ENCODE measurements at places on chromosomes 6 and 20.

- no peak for DNase-seq
These were observed 806 bp downstream of the HLA-DOB start for GRCh38 chr6:32815996-32816395.

DNA sequence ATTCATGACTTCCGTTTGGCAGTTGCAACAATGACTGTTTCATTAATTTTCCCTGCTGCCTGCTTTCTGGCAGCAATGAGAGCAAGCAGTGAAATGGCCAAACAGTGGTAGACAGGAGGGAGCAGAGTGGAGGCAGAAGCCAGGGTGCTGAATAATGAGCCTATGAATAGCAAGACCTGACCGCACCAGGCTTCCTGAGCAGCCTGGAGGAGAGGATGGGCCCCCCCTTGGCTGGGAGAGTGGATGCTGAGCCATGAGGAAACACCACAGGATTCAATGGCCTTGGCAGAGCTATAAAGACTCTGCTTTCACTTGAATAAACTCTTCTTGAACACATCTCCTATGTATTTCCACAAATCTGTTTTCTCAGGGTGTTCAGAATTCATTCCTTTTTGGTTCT is 68.1 kb upstream of the SNRPB2 start:
- no peak for DNase-seq

DNA sequence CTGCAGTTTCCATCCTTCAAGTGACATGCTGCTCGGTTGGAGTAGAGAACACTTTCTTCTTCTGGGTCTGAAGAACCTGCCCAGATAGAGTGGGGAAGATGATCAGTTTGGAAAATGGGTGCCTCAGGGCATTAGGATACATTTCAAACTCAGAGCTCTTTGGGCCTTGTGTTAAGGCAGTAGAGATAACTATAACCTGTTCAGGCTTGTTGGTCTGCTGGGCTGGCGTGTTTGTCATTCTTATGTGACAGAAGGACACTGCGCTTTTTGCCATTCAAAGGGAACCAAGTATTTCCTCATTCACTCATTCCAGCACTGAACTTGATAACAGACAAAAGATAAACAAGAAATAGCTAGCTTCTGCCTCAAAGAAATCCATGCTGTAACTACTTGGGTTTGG is 3.8 kb downstream of the TOMM34 start:
- DNase-seq = no peak

GRCh38 chr6:131191590-131191989 is 56.3 kb downstream of the AKAP7 start:
- no peak for DNase-seq

DNA sequence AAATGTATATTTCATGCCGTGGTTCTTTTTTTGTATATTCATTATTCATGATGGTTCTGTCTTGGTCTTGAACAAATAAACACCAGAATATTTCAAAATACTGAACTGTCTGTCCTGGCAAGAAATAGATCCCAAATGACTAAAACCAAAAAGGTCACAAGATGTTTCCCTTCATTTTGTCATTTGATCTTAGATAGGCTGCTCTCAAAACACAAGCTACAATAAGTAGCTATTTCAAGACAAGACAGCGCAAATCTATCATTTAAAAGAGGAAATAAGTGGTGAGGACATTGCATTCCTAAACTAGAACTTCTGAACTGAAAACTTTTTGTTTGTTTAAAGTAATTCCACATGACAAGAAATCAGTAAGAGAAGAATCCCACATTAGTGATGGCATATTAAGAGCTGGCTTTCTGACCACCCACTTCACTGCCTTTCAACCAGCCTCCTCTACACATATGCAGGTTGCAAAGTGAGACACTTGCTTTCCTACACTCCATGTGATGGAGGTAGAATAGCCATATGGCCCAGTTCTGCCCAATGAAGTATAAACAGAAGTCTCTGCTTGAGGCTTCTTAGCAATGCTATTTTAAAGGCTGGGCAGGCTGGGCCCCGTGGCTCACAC is 54.4 kb upstream of the CCDC28A start:
- DNase-seq = no peak

GRCh38 chr20:48047447-48047846 is 262.2 kb upstream of the SULF2 start:
- no peak for DNase-seq

DNA sequence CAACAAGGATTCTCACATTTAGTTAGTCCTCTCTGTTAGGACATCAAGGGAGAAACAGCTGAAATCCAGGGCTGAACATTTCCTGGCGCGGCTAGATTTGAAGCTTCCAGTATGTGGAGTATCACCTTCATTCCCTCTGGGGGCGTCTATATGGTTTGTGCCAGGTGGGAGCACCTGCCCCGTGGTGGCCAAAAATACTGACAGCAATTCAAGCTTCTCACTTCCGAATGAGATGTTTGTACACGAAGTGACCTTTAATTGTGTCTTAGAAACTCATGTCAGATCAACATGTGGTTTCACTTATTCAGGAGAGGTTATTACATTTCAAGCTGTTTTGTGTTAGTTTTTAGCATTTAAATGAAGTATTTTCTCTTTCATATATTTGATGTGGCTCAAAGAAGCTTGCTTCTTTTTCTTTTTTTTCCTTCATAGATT is 67.3 kb upstream of the ZNF217 start:
- DNase-seq = no peak

GRCh38 chr20:5080384-5080877 is 39.3 kb downstream of the PCNA start:
- DNase-seq = no peak

DNA sequence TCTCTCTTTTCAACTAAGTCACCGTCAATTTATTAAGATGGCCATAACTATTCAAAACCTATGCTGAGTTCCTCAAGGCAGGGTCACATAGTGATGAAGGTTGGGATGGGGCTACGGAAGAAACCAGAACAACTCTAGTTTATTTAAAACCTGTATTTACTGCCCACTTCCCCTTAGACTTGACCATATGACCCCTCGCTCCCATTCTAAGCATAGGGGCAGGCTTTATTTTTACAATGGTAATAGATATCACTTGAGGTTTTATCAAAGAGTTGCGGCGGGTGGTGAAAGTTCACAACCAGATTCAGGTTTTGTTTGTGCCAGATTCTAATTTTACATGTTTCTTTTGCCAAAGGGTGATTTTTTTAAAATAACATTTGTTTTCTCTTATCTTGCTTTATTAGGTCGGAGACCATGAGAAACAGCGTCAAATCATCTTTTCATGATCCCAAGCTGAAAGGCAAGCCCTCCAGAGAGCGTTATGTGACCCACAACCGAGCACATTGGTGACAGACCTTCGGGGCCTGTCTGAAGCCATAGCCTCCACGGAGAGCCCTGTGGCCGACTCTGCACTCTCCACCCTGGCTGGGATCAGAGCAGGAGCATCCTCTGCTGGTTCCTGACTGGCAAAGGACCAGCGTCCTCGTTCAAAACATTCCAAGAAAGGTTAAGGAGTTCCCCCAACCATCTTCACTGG is 5.5 kb downstream of the EDN1 start:
- no peak for DNase-seq

- no peak for DNase-seq
These were observed 215.5 kb downstream of the ADGB start for GRCh38 chr6:146814148-146814750.

DNA sequence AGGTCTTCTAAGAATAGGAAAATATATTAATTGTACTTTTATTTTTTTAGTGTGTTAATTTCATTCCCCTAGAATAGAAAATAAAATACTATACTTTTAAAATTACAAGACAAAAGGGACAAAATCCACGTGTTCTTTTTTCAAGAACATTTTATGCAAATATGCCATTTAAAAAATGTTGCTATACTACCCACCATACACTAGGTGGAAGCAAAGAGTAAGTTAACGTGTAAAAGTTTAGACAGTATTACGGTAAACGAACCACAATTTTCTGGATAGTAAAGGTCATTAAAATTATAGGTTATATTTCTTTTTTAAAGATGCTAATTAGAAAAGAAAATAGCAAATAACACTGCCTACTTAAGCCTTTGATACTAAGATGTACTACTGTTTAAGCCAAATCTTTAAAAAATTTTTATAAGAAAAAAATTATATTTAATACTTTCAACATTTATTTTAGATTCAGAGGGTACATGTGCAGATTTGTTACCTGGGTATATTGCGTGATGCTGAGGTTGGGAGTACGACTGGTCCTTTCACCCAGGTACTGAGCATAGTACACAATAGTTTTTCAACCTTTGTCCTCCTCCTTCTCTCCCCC is 287.6 kb downstream of the PHF3 start:
- no peak for DNase-seq

DNA sequence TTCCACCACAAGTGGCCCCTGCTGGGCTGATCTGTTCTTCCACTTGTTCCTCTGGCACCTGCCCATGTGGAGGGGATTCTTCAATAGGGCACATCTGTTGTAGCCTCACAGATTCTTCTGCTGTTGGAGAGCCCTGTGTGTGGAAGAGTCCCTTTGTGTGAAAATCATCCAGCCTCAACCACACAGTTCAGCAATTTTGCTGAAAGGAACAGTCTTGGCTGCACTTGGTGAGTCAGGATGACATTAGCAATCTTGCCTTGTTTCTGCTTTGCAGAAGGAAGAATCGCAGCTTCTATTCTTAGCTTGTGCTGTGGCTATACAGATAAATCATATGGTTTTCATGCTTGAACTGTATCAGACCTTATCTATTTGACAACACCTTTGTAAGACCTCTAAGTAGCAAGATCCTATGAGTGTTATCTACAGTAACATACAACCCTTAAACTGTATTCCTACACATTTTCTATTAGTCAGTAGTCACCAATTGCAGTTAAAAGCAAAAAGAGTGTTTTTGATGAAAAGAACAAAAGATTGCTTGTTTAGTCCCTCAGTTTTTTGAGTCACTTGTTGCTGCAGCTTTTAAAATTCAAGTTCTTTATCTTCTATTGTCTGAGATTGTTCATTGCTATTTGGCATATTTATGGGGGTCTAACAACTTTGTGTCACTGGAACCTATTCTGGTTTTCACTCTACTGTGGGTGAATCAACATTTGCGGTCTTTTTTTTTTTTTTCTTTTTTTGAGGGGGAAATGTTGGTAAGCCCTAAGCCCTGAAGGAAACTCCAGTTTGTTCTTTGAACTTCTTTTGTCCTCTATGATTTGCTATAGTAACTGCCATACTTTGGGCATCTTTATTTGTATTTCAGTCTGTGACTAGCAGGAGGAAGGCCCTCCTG is 231.6 kb downstream of the TFAP2B start:
- peak; percentile 1 for DNase-seq

DNA sequence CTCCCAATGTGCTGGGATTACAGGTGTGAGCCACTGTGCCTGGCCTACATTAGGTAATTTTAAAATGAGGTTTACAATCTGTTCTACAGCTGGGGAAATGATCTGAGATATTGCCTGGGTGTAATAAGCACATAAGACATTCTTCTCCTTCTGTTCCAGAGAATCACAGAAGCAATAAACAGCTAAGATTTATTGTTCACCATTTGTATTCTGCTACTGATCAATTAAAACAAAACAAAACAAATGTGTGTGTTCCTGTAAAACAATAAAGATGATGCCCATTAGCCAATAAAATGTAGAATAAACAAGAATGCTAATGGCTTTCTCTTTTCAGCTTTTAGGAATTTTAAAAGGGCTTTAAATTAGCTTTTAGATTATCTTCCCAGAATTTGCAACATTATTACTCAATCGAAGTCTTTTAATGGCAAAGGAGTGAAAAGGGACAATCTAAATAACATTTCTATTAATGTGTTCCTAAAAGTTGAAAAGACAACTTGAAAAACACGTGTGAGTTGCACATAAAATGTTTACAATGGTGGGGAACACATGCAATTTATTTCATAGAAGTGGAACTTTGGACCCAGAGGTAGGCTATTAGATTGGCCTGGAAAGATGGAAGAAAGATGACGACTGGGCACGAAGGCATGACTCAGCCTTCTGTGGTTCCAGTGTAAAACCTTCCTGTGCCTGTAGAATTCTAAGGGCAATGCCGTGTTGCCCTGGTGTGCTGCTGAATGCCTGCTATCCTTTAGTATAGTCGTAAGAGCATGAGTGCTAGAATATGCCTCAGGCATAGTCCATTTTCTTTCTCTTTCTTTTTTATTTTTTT is 29.0 kb upstream of the DEK start:
- no peak for DNase-seq

- DNase-seq = peak; percentile 17
These were observed 43.3 kb upstream of the MRPS10 start for GRCh38 chr6:42260972-42261371.

DNA sequence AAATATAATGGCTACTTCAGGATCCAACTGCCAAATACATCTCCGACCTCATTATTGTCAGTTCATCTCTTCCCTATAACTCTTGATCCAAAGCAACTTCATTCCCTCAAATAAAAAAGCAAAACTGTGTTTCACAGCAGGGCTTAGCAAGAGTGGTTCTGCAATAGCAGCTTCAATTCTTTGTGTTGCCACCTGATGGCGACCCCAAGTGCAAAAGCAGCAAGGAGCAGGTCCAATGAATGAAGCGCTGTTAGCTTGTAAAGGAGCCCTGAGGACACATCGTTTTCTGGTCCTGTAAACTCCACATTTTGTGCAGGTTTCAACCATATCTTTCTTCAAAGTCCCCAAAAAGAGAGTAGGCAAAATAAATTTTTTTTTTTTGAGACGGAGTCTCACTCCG is 19.6 kb downstream of the RTN4IP1 start:
- no peak for DNase-seq

DNA sequence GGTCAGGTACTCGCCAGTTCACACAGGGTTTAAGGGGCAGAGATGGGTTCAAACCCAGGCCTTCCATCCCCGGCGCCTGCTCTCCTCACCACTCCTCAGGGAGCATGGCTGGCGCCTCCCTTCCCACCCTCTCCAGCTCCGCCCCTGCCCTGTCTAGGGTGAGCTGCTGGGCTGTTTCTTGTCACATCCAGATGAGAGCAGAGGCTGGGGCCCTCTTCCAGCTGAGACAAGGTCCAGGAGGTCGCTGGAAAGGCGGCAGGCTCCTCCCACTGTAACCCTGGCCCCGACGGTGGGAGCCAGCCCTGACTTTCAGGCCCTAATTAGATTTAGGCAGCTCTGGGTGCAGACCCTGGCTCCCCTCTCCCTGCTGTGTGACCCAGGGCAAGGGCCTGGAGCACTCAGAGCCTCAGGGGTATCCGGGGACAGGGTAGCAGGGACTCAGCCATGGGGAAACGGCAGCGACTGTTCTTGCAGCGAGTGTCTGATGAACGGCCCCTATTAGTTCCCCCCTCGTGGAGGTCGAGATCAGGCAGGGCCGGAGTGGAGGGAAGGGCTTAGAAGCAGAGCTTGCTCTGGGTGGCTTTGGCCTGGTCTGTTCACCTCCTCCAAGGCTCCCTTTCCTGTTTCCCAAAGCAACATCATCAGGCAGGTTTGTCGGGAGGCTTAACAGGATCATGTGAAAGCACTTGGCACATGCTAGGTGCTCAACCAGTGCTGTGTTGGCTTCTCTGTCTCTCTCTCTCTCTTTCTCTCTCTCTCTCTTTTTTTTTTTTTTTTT is 33.4 kb downstream of the SNAI1 start:
- DNase-seq = no peak

Data from neuronal stem cell (in vitro differentiated cells).